ENCODE measurements at places on chromosomes 7 and 10.

DNA sequence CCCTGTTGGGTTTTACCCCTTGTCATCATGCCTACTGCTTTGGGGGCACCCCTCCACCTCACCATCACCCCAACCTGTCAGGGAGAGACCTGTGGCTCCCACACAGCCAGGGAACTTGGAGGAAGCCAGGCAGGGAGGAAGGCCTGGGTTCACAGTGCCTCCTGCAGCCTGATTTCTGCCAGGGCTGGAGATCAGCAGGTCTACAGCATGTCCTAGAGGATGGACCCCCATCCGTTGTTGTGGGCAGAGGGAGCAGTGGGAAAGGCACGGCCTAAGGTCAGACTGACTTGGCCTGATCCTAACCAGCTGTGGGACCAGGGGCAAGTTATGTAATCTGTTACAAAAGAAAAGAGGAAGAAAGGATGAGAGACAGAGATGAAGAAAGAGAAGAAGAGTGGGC is 28.2 kb downstream of the ZCCHC24 start:
- DNase-seq = no peak

- no peak for DNase-seq
Measured at GRCh38 chr10:118952493-118953295, 76.8 kb upstream of the NANOS1 start.

DNA sequence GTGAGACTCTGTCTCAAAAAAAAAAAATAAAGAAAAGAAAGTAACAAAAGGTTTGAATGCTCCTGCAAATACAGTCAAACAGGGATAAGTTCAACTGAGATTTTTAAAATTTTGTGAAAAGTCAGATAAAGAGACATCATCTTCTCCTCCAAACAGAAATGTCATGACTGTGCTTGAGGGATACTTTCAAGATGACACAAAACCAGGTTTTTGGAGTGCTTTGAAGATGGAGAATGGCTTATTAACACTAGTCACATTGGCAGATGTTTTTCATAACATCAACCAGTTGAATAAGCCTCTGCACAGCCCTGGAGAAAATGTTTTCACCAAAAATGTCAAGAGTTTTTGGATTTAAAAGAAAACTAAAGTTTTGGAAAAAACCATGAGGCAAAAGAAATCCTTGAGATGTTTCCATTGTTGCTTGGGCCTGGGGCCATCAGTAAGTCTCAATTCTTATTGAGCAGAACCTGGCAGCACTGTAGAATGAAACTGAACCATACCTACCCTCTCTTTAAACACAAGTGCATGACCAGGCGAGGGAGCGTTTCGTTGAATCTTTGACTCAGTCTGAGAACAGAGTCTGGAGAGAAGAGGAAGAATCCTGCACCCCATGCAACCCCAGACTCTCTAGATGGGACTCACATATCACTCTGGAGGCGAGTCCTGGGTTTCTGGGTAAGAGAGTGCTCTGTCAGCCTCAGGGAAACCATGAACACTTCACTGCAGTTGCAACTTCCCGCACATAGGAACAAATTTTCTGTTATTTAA is 37.4 kb upstream of the PRKCQ start:
- no peak for DNase-seq

GRCh38 chr10:122054048-122055025 is 65.4 kb downstream of the TACC2 start:
- no peak for DNase-seq

DNA sequence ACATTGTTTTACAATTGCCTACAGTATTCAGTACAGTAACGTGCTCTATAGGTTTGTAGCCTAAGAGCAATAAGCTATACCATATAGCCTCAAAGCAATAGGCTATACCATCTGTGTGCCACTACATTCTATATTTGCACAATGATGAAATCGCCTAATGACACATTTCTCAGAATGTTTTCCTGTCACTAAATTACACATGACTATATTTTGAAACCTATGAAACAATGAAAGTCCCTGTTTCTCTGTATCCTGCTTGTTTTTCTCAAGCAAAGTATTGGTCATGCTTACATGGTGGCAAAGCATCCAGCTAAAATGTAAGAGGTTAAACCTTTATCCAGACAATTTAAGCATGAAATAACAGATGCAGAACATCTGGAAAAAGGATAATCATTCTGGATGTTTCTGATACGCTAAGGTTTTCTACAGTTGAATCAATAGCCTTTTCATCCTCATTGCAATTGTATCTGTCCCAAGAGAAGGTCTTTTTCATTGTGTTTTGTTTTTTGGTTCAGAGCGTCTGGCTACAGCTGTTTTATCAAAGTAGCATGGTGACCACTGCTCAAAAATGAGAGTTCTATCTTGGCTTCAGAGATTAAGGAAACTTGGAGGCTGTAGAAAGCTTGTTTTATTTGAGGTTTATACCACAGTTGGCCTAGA is 81.7 kb downstream of the CSTF2T start:
- no peak for DNase-seq

GRCh38 chr7:151137791-151138152 is 29.7 kb downstream of the GBX1 start:
- DNase-seq = no peak

DNA sequence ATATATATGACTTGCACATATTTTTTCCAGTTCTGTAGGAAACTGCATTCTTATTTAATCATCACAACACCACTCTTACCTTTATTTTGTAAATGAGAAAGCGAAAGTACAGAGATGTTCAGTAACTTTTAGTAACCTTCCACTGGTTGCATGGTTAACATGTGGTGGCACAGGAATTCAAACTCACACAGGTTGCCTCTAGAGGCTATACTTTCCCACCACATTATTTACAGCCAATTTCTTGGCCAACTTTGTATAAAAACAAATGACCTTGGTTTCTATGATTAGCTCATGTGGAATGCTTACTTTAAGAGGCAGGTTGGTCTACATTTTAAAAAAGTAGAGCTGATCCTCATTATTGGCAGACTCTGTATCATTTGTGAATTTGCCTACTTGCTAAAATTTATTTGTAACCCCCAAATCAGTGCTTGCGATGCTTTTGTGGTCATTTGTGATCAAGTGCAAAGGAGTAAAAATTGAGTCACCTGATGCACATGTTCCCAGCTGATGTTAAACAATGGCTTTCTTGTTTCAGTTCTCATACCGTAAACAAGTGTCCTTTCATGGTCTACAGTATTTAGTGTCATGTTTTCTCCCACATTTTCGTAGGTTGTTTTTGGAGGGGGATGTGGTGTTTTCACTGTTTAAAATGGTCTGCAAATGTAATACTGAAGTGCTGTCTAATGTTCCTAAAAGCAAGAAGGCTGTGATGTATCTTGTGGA is 14.8 kb downstream of the BBS9 start:
- DNase-seq = no peak

GRCh38 chr7:92698237-92698841 is 108.1 kb upstream of the FAM133B start:
- DNase-seq = no peak

- no peak for DNase-seq
Measured at GRCh38 chr10:74103560-74104258, 46.9 kb downstream of the AP3M1 start.

GRCh38 chr7:93894426-93894825 is 3.9 kb upstream of the TFPI2 start:
- no peak for DNase-seq
